ENCODE measurements at places on chromosomes 11 and 22.

- no peak for DNase-seq
Measured at GRCh38 chr11:32435152-32435480, 223 bp downstream of the WT1 start.

DNA sequence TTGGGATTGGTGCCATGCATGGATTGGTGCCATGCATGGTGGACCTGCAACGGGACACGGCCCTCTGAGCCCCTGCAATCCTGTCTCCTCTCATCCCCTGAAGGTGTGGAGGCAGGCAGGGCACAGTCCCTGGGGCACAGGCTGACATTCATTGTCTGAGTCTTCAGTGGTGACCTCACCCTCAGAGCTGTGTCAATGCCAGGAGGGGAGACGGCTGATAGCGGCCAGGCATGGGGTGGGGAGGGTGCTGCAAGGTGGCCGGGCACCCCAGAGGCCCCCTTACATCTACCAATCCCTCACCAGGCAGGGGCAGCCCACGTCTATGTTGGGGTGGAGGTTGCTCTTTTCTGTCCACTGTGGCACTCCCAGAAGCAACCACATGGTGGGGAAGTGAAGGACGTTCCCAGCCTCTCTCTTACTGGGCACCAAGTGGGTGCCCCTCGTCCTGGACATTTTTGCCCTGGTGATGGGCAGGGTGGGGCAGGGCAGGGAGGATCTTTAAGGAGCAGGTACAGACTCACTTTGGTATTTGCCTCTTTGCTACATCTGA lies 47.6 kb downstream of the NECTIN1 start:
- no peak for DNase-seq

DNA sequence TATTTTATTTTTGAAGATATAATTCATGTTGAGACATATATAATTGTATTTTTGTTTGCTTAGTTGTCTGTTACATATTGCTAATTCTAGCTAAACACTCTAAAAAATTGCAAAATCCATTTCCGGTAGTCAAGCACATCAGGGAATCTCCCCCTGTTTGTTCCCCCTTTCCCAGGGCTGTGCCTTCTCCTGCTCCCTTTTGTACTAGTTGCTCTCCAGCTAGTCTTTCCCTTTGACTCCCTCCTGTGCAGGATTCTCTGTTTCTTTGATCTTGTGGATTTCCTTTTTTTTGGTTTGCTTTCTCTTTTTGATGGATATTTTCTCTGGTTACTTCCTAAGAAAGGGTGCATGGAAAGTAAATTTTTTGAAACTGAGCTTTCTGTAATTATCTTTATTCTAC lies 188.1 kb upstream of the PLET1 start:
- no peak for DNase-seq

DNA sequence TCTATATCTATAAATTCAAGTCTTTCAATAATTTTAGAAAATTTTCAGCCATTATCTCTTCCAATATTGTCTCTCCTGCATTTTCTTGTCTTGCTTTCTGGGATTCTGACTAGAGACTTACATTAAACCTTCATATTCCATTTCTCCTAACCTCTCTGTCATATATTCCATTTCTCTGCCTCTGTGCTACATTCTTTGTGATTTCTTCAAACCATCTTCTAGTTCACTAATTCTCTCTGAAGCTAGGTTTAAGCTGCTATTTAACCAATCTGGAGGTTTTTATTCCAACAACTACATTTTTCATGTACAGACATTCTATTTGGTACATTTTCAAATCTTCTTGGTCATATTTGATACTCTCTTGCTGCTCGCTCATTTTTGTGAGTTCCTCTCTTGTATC lies 122.5 kb downstream of the TTC28 start:
- DNase-seq: no peak

GRCh38 chr11:60502221-60502775 lies 9.7 kb downstream of the MS4A12 start:
- DNase-seq: no peak

GRCh38 chr22:46881373-46882118 lies 119.1 kb downstream of the TBC1D22A start:
- no peak for DNase-seq

GRCh38 chr11:102617466-102618008 lies 7.6 kb downstream of the MMP20 start:
- no peak for DNase-seq

DNA sequence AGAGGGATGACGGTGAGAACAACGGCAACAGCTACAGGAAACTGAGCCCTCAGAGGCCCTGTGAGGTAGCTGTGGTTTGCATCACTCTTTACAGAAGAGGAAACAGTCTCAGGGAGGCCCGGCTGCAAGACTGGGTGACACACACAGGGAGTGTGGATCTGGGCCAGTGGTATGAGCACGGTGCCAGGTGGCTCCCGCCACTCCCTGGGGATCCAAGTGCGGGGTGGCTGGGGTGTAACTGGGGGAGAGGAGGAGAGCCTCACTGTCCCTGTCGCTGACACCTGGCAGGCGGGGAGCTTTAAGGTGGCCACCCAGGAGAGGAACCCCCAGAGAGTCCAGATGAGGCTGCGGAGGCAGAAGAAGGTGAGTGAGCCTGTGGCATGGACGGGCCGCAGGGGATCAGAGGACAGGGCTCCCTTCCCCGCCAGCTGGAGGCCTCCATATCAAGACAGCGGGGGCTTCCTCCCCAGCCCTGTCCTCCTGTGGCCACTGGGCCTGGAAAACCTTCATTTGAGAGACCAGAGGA lies 5.6 kb downstream of the RGL4 start:
- peak; percentile 69 for DNase-seq

GRCh38 chr11:63986156-63986931 lies at the start of gene OTUB1:
Gene OTUB1 (plus strand): TSS chr11:63986438. CDS start chr11:63986457, 19 bp downstream.
- peak; percentile 88 for DNase-seq

GRCh38 chr22:49446759-49447710 lies 380.6 kb downstream of the BRD1 start:
- DNase-seq: peak; percentile 65

- no peak for DNase-seq
Measured at GRCh38 chr11:10751581-10751940, 515 bp downstream of the CTR9 start.

GRCh38 chr22:43858156-43858895 lies 4.0 kb downstream of the SULT4A1 start:
- no peak for DNase-seq

GRCh38 chr11:23181022-23181807 lies 320.9 kb upstream of the CCDC179 start:
- no peak for DNase-seq

DNA sequence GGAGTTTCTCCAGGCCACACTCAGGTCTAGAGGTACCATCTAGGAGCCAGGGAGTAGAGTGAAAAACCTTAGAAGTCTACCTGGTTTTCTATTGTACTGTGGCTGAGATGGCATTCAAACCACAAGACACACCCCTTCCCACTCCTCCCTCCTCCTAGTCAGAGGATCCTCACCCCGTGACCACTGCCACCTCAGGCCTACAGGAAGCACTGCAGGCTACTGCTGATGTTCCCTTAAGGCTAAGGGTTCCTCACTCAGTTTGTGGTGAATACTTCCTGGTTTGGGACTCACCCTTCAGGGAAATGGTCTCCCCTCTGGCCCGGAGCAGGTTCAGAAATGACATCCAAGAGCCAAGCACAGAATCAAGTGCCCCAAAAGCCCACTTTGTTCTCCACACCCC lies 1293.9 kb downstream of the JRKL start:
- no peak for DNase-seq

- DNase-seq: peak; percentile 88
Measured at GRCh38 chr11:118956094-118956846, at the start of gene UPK2. Gene UPK2 (plus strand): TSS chr11:118956298. CDS start chr11:118956351, 53 bp downstream.

- DNase-seq: no peak
Measured at GRCh38 chr11:68140496-68141245, 19.5 kb upstream of the CHKA start.

- no peak for DNase-seq
Measured at GRCh38 chr11:113096648-113097047, 135.4 kb downstream of the NCAM1 start.

- no peak for DNase-seq
Measured at GRCh38 chr11:66112601-66113499, 42.8 kb downstream of the PACS1 start.

- no peak for DNase-seq
Measured at GRCh38 chr11:65493367-65494176, 5.3 kb upstream of the MALAT1 start.

DNA sequence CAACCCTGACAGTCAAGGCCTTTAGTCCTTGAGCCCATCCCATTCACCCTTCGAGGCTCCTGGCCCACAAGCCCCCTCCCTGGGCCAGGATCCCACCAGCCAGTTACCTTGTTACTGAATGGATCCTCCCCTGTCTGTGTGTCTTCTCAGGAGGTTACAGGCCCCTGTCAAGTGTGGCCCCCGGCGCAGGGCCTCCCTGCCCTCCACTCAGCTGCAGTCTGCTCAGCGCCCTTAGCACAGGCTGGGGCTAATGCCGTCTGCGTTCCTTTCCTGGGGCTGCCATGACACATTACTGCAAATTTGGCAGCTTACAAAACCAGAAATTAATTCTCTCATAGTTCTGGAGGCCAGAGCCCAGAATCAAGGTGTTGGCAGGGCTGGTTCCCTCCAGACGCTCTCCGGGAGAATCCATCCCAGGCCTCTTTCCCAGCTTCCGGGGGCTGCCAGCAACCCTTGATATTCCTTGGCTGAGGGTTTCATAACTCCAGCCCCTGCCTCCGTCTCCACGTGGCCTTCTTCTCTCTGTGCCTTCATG lies 9.4 kb upstream of the SYT12 start:
- no peak for DNase-seq

- DNase-seq: no peak
Measured at GRCh38 chr11:76217653-76218160, 11.4 kb upstream of the WNT11 start.

- no peak for DNase-seq
Measured at GRCh38 chr11:44561275-44561805, 4.1 kb upstream of the CD82 start.

- DNase-seq: no peak
Measured at GRCh38 chr11:26204101-26204500, 127.8 kb upstream of the ANO3 start.

DNA sequence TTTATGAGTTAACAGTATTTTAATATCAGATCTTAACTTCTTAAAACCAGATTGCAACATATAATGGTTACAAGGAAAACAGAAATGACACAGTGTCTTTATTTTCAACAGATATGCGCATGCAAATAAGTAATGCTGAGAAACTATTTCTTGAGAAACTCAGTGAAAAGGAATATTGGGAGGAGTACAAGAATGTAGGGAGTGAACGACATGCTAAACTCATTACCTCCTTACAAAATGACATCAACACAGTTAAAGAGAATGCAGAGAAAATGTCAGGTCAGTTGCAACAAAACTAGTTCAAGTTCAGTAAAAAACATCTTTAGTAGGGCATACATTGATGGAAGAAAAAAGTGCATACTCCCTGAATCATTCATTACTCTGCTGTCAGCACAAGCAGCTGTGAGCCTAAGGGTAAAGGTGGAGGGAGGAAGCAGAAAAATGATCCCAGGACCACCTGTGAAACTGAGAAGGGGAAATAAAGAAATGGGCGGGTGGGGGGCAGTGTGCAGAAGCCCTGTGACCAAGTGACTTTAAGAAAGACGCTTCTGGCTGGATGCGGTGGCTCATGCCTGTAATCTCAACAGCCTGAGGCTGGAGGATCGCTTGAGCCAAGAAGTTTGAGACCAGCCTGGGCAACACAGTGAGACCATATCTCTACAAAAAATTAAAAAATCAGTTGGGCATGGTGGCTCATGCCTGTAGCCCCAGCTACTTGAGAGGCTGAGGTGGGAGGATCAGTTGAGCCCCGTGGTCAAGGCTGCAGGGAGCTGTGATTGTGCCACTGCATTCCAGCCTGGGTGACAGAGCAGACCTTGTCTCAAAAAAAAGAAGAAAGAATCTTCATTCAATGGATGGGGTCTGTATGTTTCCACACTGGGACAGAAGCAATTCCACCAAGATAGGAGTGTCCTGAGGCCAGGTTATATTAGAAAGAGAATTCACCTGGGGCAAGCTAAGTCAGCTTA lies 31.2 kb downstream of the CCDC83 start:
- no peak for DNase-seq

DNA sequence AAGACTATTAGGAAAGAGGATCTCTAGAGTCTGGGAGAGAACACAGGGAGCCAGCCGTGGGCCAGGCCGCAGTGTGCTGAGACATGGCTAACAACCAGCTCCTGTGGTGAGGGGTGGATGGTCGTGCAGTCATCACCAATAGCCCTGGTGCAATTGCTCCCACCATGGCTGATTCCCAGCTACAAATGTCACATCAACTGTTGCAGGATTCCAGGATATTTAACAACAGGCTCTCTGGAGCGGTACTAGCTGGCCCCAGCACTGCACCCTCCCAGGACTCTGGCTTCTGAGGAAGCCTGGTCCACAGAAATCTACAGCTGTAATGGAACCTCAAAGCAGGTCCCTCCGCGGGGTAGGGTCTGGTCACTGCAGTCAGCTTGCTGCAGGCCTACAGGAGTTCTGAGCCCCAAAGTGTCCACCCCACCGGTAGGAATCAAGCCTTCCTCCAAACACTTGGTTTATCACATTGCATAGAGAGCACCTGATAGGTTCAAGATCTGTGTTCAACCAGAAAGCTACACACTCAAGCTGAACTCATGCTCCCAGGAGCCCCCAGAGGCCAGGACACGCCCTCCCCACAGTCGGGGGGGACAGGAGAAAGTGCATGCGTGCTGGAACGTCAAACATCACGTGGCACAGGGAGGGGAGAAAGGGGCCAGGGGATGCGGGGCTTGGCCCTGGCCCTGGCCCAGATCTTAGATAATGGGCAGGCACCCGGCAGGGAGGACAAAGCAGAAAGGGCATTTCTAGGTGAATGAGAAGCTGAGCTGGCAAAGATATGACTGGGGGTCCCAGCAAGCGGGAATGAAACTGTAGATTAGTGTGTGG lies 609.0 kb downstream of the TBC1D22A start:
- no peak for DNase-seq

DNA sequence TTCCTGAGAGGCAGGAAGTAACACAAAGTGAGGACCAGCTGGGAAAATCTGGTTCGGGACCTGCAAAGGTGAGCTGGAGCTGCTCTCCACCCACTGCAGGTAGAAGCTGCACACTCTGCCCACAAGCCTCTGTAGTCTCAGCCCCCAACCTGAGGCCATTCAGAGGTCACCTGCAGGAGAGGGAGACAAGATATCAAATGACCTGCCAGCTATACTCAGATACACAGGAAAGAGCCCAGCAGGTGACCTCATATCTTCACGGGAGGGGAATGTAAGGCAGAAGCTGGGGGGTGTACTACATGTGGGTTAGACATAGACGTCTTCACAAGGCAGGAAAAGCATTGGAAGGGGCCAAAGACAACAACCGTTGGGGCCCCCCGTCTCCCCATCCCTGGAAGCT lies 86.1 kb downstream of the APIP start:
- DNase-seq: no peak

DNA sequence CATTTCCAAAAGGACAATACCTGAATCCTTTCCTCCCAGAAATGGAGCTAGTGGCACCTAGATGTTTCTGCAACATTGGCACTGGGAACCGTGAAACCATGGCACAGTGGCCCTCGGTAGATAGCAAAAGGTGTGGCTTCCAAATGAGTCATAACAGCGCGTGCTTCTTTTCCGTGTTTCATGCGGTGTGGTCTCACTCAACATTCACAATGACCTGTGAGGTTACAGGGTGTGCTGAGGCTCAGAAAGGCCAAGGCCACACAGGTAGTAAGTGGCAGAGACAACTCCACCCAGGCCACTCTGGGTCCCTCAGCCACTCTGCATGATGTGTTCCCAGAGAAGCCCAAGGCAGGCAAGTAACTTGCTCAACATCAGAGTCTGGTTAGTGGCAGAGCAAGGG lies 67.4 kb downstream of the TP53I11 start:
- no peak for DNase-seq
